ENCODE measurements at places on chromosomes 1 and 21. TPM values are rescaled to one million over a fixed set of nuclear protein-coding genes. Genes with fewer than 3 reads are reported as not detected.

Gene EFNA1
- 44.8 TPM for total RNA-seq

Gene SYNC
- 18.8 TPM for total RNA-seq

Gene AMPD1
- not detected for total RNA-seq

Gene EPHA8
- not detected for total RNA-seq

Gene SELENON
- total RNA-seq, result 9.2 TPM

Gene CCDC30
- 0.48 TPM for total RNA-seq

Gene CRYBG2
- 51.1 TPM for total RNA-seq

Gene ST6GALNAC5
- 9.2 TPM for total RNA-seq

Gene TOR3A
- 36.1 TPM for total RNA-seq

Gene AK5
- total RNA-seq, result not detected

Gene MMP23B
- total RNA-seq, result 0.64 TPM

Gene TRIM62
- 1.7 TPM for total RNA-seq

Gene KRTAP19-1
- total RNA-seq, result not detected

Gene OR2L5
- total RNA-seq, result not detected

Gene CASQ2
- total RNA-seq, result not detected

Gene TNFSF4
- total RNA-seq, result 0.24 TPM

Gene MIXL1
- total RNA-seq, result not detected

Gene KIF21B
- 2.2 TPM for total RNA-seq

Gene ABCA4
- 0.72 TPM for total RNA-seq

Gene UBXN10
- 0.24 TPM for total RNA-seq

Gene LAMC1
- total RNA-seq, result 146 TPM
